NCI-H187 treated with DMSO at 0.1 percent for 48 hours (cell line): ENCODE measurements at places on chromosomes 7 and 10.

DNA sequence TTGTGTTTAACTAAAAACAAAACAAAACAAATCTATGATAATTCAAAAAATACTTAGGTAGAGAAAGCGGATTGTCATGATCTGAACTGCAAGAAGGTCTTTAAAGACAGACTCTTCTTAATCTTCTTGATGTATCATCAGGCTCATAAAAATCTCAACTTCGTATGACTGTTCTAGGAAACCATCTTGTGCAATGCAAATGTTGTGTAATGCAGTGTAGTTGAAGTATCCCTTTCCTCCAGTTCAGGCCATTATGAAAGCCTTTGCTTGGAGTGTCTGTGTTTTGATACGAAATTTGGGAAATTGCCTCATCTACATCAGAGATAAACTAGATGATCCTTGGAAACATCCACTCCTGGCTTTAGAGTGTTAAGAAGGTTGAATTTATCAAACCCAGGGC, 30.9 kb downstream of the CDK1 start:
- DNase-seq: no peak

DNA sequence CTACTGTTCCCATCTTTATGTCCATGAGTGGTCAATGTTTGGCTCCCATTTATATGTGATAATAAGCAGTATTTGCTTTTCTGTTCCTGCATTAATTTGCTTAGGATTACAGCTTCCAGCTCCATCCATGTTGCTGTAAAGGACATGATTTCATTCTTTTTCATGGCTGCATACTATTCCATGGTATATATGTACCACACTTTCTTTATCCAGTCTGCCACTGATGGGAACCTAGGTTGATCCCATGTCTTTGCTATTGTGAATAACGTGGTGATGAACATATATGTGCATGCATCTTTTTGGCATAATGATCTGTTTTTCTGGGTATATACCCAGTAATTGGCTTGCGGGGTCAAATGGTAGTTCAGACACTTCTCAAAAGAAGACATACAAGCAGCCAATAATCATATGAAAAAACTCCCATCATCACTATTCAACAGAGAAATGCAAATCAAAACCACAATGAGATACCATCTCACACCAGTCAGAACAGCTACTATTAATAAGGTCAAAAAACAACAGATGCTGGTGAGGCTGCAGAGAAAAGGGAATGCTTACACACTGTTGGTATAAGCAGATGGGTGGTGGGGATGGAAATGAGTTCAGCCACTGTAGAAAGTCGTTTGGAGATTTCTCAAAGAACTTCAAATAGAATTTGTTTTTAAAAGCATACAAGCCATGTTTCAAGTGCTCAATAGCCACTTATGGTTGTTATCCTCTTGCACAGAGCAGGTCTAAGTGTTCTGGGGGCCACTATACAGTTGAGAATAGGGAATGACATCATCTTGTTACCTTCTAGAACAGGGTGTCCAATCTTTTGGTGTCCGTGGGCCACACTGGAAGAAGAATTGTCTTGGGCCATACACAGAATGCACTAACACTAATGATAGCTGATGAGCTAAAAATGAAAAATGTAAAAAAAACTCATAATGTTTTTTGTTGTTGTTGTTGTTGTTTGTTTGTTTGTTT, 23.2 kb upstream of the SDK1 start:
- peak; percentile 73 for DNase-seq

DNA sequence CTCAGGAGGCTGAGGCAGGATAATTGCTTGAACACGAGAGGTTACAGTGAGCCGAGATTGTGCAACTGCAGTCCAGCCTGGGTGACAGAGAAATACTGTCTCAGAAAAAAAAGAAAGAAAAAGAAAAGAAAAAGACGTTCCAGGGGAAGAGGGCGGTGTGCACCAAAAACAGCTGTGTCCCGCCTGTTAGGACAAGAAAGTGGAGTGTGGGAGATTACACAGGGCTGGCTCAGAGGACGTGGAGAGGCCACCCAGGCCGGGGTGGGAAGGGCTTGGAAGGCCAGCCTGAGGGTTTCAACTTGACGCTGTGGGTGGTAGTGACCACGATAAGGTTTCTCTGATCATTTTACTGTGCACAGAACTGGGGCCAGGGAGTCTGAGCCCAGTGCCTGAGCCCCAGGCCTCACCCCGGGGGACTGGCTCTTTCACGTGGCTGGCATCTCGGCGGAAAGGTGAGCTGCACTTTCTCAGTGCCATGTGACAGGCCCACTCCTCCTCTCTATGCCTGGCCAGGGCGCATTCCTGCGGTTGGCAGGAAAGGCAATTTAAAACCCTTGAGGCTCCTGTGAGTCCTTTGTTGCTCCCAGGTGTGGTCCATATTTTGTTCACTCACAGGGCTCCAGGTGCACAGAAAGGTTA, 13.9 kb downstream of the RHBDD2 start:
- DNase-seq: peak; percentile 90

DNA sequence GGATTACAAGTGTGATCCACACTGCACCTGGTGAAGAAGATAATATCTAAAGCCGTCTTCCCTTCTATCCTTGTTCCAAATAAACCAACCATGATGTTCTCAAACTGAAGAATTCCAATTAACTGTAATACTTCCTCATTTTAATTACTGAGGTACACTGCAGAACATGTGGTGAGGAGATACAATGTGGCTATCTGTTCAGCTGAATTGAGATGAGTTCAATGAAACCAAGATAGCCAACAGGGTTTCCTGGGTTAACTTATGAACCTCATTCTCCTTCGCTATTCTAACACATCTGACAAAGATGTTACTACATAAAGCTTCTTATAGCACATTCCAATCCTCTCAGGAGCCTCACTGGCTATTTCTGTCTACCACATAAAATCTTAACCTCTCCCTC, 75.5 kb downstream of the RAPGEF5 start:
- no peak for DNase-seq

DNA sequence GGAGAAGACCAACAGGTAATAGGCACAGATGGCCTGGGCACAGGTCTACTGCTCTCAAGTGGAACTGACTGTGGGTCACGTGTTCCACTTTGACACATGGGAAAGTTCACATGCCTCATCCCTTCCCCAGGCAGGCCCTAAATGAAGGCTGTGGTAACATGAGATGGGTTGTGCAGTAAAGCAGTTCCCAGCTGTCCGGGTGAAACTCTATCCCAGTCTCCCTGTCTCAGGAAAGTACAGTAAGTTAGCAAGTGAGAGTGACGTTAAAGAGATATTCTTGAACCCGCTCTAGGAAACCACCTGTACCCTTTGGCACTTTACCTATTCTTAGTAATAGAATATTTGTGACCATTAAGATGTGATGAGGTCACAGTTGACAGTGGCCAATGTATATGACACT, 343.7 kb upstream of the AOAH start:
- DNase-seq: peak; percentile 69
